HepG2 (cell line): ENCODE measurements at places on chromosomes 5 and 9. TPM values are rescaled to one million over a fixed set of nuclear protein-coding genes. Genes with fewer than 3 reads are reported as not detected.
A peak's percentile ranks its signal among the peaks of the same experiment; 100 is the strongest.

The ZFYVE16 gene
- total RNA-seq = 33.3 and 55.7 TPM in 2 replicates

The PHAX gene
- 59.7 and 95.0 TPM in 2 replicates for total RNA-seq

The CD72 gene
- total RNA-seq = 0.18 TPM in 1 of 2 replicates, not detected in the other

The IDNK gene
- 4.8 and 6.3 TPM in 2 replicates for total RNA-seq

The CKS2 gene
- total RNA-seq = 317 and 498 TPM in 2 replicates

The GHR gene
- not detected in 2 replicates for total RNA-seq

The FOXD4 gene
- total RNA-seq = 0.18 TPM in 1 of 2 replicates, not detected in the other

- H3K27me3 ChIP-seq = no peaks in the 10 kb centered on the region
- DNase-seq = no peak
- no peaks in the 10 kb centered on the region for H3K4me1 ChIP-seq
- H3K36me3 ChIP-seq = no peaks in the 10 kb centered on the region
Measured at GRCh38 chr5:148471379-148471778, 87.6 kb downstream of the FBXO38 start.

DNA sequence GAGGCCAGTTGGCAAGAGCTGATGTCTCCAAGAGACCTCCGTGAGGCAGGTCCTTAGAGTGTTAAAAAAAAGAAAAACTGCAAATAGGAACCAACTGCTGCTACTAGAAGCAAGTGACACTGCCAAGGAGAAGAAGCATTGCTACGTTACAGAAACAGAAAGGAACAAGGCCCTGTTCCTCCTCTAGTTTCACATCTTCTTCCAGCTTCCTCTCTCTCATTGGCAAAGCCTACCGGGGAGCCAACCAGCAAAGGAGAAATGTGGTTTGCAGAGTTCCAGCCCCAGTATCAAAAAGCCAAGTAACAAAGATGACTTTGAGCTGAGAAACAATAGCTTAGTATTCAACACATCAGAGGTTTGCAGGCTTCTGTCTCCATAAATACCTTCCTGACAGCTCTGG, 145.9 kb downstream of the PRELID2 start:
- no peaks in the 10 kb centered on the region for H3K36me3 ChIP-seq
- no peak overlapping the region for H3K4me3 ChIP-seq
- H3K4me1 ChIP-seq = peaks cover 10% of the 10 kb centered on the region; the same call in 1 of the 2 replicates
- no peak overlapping the region for H3K27ac ChIP-seq
- DNase-seq = no peak

DNA sequence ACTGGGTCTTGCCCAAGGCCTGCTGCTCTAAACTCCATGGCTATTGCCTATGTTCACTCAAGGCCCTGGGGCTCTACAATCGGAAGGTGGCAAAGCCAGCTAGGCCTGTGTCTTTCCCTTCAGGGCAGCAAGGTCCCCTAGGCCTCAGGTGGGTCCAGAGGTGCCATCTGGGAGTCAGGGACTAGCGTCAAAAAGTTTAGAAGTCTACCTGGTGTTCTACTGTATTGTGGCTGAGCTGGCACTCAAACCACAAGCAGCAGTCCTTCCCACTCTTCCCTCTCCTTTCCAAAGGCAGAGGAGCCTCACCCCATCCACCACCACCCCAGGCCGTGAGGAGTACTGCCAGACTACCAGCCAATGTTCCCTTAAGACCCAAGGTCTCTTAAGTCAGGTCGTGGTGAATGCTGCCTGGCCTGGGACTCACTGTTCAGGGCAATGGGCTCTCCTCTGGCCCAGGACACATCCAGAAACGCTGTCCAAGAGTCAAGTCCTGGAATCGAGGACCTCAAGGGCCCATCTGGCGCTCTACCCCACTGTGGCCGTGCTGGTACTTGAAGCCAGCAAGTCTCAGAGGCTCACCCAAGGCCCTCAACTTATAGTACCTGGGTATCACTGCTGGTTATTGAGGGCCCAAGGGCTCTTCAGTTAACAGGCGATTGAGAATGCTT, 13.0 kb upstream of the SARDH start:
- no peak overlapping the region for H3K4me3 ChIP-seq
- H3K36me3 ChIP-seq = no peaks in the 10 kb centered on the region
- H3K27ac ChIP-seq = no peak overlapping the region
- no peak for DNase-seq
- no peaks in the 10 kb centered on the region for H3K27me3 ChIP-seq

DNA sequence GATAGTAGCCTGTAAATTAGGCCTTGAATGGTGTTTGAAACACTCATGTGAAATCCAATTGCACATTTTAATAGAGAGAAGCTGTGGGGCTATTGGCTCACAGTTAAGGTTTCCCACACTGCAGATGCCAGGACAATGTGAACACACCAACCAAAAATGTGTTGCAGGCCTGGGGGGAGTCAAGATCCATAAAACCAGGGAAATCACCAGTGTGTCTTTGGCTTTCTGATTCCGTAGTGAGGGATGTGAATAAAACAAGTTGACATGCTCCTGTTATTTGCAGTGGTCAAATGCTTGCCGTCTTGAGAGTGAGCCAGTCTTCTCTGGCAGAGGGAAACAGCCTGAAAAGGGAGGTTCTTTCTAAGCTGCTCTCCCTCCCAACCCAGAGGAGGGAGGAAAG, 79.0 kb downstream of the ZNF462 start:
- no peak overlapping the region for H3K4me3 ChIP-seq
- no peak overlapping the region for H3K27ac ChIP-seq
- no peaks in the 10 kb centered on the region for H3K36me3 ChIP-seq
- no peaks in the 10 kb centered on the region for H3K4me1 ChIP-seq
- H3K27me3 ChIP-seq = no peaks in the 10 kb centered on the region

DNA sequence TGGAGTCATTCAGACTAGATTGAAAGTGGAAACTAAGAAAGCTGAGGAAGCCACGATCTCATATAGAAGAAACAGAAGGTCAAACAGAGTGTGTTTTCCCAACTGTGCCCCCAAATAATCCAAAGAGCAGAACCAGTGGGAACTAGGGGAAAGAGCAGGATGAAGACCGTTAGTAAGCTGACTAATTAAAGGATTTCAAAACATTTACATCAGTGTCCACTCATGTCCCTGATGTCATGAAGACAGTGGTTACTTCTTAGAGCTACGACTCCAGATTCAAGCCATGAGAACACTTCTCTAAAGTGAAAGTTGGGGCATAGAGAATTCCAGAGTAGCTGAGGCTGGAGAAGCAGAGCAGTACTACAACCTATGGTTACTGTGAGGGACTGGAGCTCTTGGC, 119.6 kb upstream of the SLC12A2 start:
- H3K36me3 ChIP-seq = no peaks in the 10 kb centered on the region
- H3K27me3 ChIP-seq = no peaks in the 10 kb centered on the region
- DNase-seq = no peak
- H3K4me1 ChIP-seq = peaks cover 16% of the 10 kb centered on the region
- no peak overlapping the region for H3K4me3 ChIP-seq

GRCh38 chr9:38649731-38650363, 29.5 kb upstream of the ANKRD18A start:
- H3K36me3 ChIP-seq = no peaks in the 10 kb centered on the region
- H3K4me1 ChIP-seq = no peaks in the 10 kb centered on the region
- H3K27ac ChIP-seq = no peak overlapping the region
- no peak for DNase-seq
- no peak overlapping the region for H3K4me3 ChIP-seq
- peaks cover 2% of the 10 kb centered on the region; the same call in 1 of the 2 replicates for H3K27me3 ChIP-seq

GRCh38 chr9:115837618-115838017, 316.0 kb upstream of the PAPPA start:
- H3K4me3 ChIP-seq = no peak overlapping the region
- no peak for DNase-seq
- H3K4me1 ChIP-seq = no peaks in the 10 kb centered on the region
- H3K27me3 ChIP-seq = no peaks in the 10 kb centered on the region
- no peaks in the 10 kb centered on the region for H3K36me3 ChIP-seq
- H3K27ac ChIP-seq = no peak overlapping the region

DNA sequence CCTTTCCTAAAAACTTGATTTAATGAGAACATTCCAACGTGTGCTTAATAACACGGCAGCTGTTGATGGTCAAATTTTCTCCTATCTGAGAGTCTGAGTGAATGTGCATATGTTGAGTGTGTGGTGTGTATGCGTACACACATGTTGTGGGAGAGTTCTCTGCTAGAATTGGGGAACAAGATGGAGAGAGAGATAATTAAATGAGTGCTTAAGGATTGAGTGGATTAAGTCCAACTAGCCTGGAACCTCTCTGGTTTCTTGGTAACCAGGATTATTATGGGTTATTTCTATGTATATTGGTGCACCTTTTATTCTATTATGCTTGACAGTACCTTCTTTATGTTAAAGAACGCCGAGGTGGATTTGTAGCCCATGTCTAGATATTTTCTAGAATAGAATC, 36.4 kb upstream of the TNFAIP8 start:
- no peaks in the 10 kb centered on the region for H3K36me3 ChIP-seq
- peaks cover 39% of the 10 kb centered on the region for H3K4me1 ChIP-seq
- no peak overlapping the region for H3K4me3 ChIP-seq
- H3K27ac ChIP-seq = no peak overlapping the region

DNA sequence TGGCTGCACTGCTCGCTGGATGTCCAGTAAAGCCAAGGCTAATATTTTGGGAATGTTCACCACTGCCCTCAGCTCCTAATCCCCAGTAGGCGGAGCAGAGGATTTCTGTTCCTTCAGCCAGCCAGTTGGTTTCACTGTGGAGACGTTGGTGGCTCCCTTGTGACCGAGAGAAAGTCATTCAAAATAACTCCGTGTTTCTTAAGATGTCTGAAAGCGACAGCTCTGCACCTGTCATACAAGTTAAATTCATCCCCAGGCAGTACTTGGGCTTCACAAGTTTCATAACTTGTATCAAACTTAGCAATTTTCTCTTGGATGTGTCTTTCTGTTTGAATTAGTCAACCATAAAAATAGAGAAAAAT, 382 bp upstream of the CDKN2B start:
- peak overlapping the region; percentile 89 for H3K4me3 ChIP-seq
- H3K27me3 ChIP-seq = no peaks in the 10 kb centered on the region
- DNase-seq = no peak

- H3K27ac ChIP-seq = no peak overlapping the region
- no peak overlapping the region for H3K4me3 ChIP-seq
- H3K36me3 ChIP-seq = no peaks in the 10 kb centered on the region
Measured at GRCh38 chr9:99826579-99826978, 4.9 kb downstream of the NR4A3 start.
